Natural killer cell treated with Interleukin-12 subunit alpha and Interleukin-12 subunit beta and Interleukin-15 and Interleukin-18, amount 100 ng/mL, for 72 hours (primary cell): ENCODE measurements at places on chromosomes 13 and 19. TPM values are rescaled to one million over a fixed set of nuclear protein-coding genes. Genes with fewer than 3 reads are reported as not detected.

The GJB2 gene
- total RNA-seq, result 6.0 TPM

DNA sequence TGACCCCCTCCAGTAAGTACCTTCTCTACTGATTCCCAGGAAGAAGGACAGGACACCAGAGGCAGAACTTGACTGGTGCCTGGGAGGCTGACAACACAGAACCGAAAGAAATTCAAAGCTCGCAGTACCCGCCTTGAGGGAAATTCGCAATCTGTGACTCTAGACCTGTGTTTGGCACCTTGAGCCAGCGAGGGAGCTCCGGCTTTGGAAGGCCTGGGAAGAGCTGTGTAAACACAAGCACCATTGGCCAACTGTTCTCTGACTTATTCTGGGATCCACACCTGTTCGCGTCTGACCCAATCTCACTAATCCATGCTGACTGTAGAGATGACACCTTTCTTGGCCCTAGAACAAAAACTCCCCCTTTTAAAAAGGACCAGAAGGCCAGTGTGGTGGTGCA lies 50.7 kb downstream of the CEBPG start:
- DNase-seq, result no peak
- no peaks in the 10 kb centered on the region for H3K36me3 ChIP-seq
- no peak overlapping the region for H3K27ac ChIP-seq
- no peak overlapping the region for H3K4me3 ChIP-seq
- no peaks in the 10 kb centered on the region for H3K27me3 ChIP-seq

DNA sequence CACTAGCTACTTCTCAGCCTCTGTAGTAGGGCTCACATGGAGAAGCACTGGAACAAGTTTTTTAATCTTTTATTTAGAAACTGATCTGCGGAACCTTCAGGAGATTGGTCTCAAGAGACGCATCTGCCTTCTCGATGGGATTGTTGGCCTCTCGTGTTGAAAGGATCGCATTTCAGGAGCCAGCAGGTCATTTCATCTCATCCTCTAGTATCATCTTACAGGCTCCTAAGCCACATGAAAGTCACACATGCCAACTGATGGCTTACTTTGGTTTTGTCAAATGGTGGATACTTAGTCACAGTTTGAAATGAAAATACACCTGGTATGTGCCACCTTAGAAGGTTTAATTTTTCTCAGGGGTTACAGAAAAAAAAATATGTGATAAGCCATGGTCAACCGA lies 1703.6 kb downstream of the EFNB2 start:
- H3K27me3 ChIP-seq, result no peaks in the 10 kb centered on the region
- H3K4me1 ChIP-seq, result no peaks in the 10 kb centered on the region
- no peak for DNase-seq
- H3K36me3 ChIP-seq, result peaks cover 4% of the 10 kb centered on the region
- H3K27ac ChIP-seq, result no peak overlapping the region

The C13orf42 gene
- not detected for total RNA-seq

GRCh38 chr13:64054321-64054720 lies 2638.7 kb upstream of the PCDH20 start:
- H3K4me3 ChIP-seq, result no peak overlapping the region
- H3K4me1 ChIP-seq, result no peaks in the 10 kb centered on the region
- no peak overlapping the region for H3K27ac ChIP-seq
- H3K27me3 ChIP-seq, result no peaks in the 10 kb centered on the region
- no peaks in the 10 kb centered on the region for H3K36me3 ChIP-seq

- H3K4me3 ChIP-seq, result no peak overlapping the region
- no peaks in the 10 kb centered on the region for H3K27me3 ChIP-seq
- no peak overlapping the region for H3K27ac ChIP-seq
- no peaks in the 10 kb centered on the region for H3K4me1 ChIP-seq
- DNase-seq, result no peak
These were observed 602.9 kb downstream of the OLFM4 start for GRCh38 chr13:53631511-53631910.

The ZNF729 gene
- total RNA-seq, result not detected

- DNase-seq, result peak; percentile 56
- H3K4me3 ChIP-seq, result no peak overlapping the region
- no peaks in the 10 kb centered on the region for H3K4me1 ChIP-seq
- H3K27ac ChIP-seq, result no peak overlapping the region
- no peaks in the 10 kb centered on the region for H3K36me3 ChIP-seq
These were observed 16.6 kb downstream of the GJA3 start for GRCh38 chr13:20144141-20144850.

The GJA3 gene
- 0.33 TPM for total RNA-seq

The LRRC8E gene
- total RNA-seq, result not detected

DNA sequence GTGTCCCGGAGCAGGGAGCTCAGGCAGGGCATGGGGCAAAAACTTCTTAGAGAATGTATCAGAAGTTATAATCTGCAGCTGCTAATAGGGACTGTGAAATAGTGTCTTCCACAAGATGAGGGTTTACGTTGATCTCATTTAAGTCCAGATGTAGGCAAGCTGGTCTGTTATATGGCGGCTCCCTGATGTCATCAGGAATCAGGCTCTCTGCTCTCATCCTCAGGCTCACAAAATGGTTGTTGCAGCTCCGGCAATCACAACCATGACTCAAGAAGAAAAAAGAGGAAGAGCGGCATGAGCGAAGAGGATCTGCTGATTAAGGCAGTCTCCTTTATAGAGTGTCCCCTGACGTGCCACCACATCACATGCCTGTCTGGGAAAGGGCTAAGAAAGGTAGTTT lies 191.3 kb downstream of the KLF5 start:
- peaks cover 12% of the 10 kb centered on the region for H3K27me3 ChIP-seq
- DNase-seq, result no peak
- H3K36me3 ChIP-seq, result no peaks in the 10 kb centered on the region
- no peaks in the 10 kb centered on the region for H3K4me1 ChIP-seq
- no peak overlapping the region for H3K4me3 ChIP-seq

The PSG3 gene
- total RNA-seq, result not detected

DNA sequence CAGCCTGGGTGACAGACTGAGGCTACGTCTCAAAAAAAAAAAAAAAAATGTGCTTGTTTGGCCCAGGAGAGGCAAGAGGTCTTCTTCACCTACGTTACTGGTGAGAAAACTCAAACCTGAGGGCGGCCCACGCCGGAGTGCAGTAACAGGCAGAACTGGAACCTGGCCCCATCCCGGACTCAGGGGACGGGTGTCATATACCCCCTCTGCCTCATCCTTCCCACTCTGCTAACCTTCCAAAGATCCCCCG lies 414 bp upstream of the ADAT3 start:
- no peak for DNase-seq
- H3K27ac ChIP-seq, result peak overlapping the region; percentile 80
- H3K4me1 ChIP-seq, result peaks cover 24% of the 10 kb centered on the region

The CD33 gene
- 1.4 TPM for total RNA-seq

- no peak for DNase-seq
- H3K4me3 ChIP-seq, result no peak overlapping the region
- no peaks in the 10 kb centered on the region for H3K36me3 ChIP-seq
- no peak overlapping the region for H3K27ac ChIP-seq
These were observed 3.6 kb downstream of the TMEM161A start for GRCh38 chr19:19134687-19135158.

DNA sequence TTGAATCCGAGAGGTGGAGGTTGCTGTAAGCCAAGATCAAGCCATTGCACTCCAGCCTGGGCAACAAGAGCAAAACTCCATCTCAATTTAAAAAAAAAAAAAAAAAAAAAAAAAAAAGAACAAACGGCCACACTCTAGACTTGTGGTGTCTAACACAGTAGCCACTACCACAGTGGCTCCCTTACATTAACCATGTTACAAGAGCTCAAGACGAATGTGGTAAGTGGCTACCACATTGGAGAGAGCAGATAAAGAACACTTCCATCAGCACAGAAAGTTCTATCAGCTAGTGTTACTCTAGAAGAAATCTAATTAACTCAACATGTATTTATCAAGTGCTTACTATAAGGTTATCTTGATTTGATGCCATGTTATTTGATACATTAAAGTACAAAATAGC lies 11.5 kb downstream of the XPO4 start:
- no peak for DNase-seq
- no peaks in the 10 kb centered on the region for H3K36me3 ChIP-seq
- H3K4me1 ChIP-seq, result peaks cover 15% of the 10 kb centered on the region
- no peaks in the 10 kb centered on the region for H3K27me3 ChIP-seq
- no peak overlapping the region for H3K4me3 ChIP-seq
- H3K27ac ChIP-seq, result no peak overlapping the region

DNA sequence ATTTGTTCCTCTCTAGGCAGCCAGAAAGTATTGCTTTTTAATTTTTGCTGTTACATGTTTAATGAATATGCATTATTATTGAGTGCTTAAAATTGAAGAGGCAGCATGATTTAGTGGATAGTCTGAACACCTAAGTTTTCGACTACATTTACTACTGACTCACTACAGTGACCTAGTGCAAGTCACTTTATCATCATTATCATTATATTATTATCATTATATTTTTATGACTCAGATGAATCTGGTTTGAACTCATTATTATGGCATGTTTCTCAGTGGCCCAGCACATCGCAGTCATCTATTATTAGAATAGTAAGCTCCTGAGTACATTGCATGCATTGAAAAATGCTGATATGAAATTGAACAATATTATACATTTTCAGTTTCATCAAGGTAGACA lies 351.2 kb upstream of the PRR20A start:
- no peaks in the 10 kb centered on the region for H3K36me3 ChIP-seq
- no peak overlapping the region for H3K4me3 ChIP-seq
- H3K27me3 ChIP-seq, result no peaks in the 10 kb centered on the region
- DNase-seq, result no peak
- no peaks in the 10 kb centered on the region for H3K4me1 ChIP-seq
- no peak overlapping the region for H3K27ac ChIP-seq

The BICRA gene
- total RNA-seq, result 14.4 TPM

The RABAC1 gene
- total RNA-seq, result 79.6 TPM

The ZNF723 gene
- total RNA-seq, result not detected

The NLRP7 gene
- 1.1 TPM for total RNA-seq

- DNase-seq, result no peak
- no peak overlapping the region for H3K4me3 ChIP-seq
- no peak overlapping the region for H3K27ac ChIP-seq
- H3K27me3 ChIP-seq, result no peaks in the 10 kb centered on the region
These were observed 89.6 kb upstream of the TNFSF11 start for GRCh38 chr13:42484386-42484785.

- H3K27me3 ChIP-seq, result no peaks in the 10 kb centered on the region
- peaks cover 6% of the 10 kb centered on the region for H3K4me1 ChIP-seq
- H3K27ac ChIP-seq, result no peak overlapping the region
- H3K36me3 ChIP-seq, result peaks cover 55% of the 10 kb centered on the region
- DNase-seq, result no peak
These were observed 20.0 kb downstream of the UBA2 start for GRCh38 chr19:34448191-34448590.

GRCh38 chr13:70622796-70623195 lies 514.5 kb upstream of the KLHL1 start:
- H3K4me1 ChIP-seq, result no peaks in the 10 kb centered on the region
- H3K27me3 ChIP-seq, result no peaks in the 10 kb centered on the region
- no peak overlapping the region for H3K4me3 ChIP-seq
- no peaks in the 10 kb centered on the region for H3K36me3 ChIP-seq

DNA sequence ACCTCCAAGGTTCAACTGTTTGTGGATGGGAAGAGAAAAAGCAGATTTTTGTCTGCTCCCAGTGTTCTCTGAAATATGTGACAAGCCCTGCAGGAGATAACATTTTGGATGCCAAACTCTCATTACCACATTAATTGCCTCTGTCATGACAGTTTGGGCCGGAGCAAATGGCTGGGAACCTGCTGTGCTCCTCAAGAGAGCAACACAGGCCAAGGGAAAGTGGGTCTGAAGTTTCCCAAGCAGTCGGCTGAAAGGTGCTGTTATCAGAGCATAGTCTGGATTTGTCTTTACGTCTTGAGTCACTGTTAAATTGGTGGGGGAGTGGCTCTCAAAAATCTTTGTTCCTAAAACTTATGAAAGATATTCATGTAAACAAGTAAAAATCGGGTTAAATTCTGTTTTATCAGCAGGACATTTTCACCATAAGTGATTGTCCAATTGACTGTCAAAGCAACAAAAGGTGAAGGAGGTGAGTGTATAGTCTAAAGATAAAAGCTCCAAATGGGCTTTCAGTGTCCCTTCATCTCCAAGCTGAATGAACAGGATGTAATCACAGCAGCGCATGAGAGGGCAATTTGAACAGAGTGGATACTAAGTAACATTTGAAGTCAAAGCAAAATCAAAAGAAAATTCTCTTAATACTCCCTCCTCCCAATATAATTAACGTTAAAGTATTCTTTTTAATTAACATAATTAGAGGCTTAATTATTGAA lies 844.8 kb downstream of the PCDH17 start:
- H3K27me3 ChIP-seq, result no peaks in the 10 kb centered on the region
- H3K4me3 ChIP-seq, result no peak overlapping the region
- H3K4me1 ChIP-seq, result no peaks in the 10 kb centered on the region
- H3K36me3 ChIP-seq, result peaks cover 2% of the 10 kb centered on the region

DNA sequence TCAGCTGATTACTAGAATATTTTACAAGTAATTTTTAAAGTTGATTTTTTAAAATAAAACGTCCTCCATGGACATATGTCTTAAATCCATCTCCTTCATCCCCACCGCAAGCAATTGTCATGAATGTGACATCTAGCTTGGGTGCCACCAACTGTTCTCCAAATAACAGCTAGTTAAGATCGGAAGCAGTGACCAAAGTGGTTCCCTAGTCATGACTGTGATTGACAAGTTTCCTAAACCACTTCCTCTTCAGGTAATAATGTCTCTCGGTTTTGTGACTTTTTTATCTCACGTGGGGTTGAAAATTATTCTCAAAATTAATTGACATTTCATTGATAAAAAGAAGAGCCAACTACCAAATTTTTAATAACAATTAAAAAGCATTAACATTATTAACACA lies 135.3 kb upstream of the MIR17HG start:
- H3K4me3 ChIP-seq, result no peak overlapping the region
- no peaks in the 10 kb centered on the region for H3K36me3 ChIP-seq
- H3K4me1 ChIP-seq, result no peaks in the 10 kb centered on the region
- no peak for DNase-seq

DNA sequence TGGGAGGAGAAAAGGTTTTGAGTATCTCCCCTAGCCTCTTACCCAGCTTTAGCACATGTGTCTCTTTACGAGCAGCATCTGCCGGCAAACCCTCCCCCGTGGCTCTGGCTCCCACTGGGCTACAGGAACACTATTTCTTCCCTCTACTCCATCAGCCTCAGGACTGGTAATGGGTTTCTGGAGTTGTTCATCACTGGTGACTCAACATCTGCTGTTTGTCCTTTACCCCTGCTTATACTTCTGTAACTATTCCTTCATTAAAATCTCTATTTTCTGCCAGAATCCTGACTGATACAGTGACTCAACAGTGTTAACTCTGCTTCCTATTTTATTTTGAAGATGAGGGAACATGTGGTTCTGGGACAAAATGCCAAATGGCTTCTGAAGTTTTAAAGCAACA lies 437.3 kb upstream of the HTR2A start:
- no peaks in the 10 kb centered on the region for H3K27me3 ChIP-seq
- no peak for DNase-seq
- no peaks in the 10 kb centered on the region for H3K36me3 ChIP-seq
- H3K4me3 ChIP-seq, result no peak overlapping the region
- H3K27ac ChIP-seq, result no peak overlapping the region

The CXCL17 gene
- total RNA-seq, result not detected

The PSG2 gene
- not detected for total RNA-seq

GRCh38 chr13:73268306-73268705 lies 209.5 kb downstream of the KLF5 start:
- no peak overlapping the region for H3K27ac ChIP-seq
- H3K27me3 ChIP-seq, result no peaks in the 10 kb centered on the region
- H3K4me1 ChIP-seq, result no peaks in the 10 kb centered on the region
- no peak overlapping the region for H3K4me3 ChIP-seq
- no peak for DNase-seq

The ZNF223 gene
- total RNA-seq, result 2.5 TPM

GRCh38 chr19:46442808-46443450 lies 14.2 kb upstream of the PNMA8C start:
- H3K36me3 ChIP-seq, result no peaks in the 10 kb centered on the region
- H3K4me1 ChIP-seq, result no peaks in the 10 kb centered on the region
- no peak overlapping the region for H3K4me3 ChIP-seq
- no peak for DNase-seq

- no peak for DNase-seq
- peaks cover 24% of the 10 kb centered on the region for H3K27me3 ChIP-seq
- no peaks in the 10 kb centered on the region for H3K4me1 ChIP-seq
- no peak overlapping the region for H3K27ac ChIP-seq
These were observed 294.8 kb downstream of the TSHZ3 start for GRCh38 chr19:31054430-31054829.
